Stimulated activated CD4-positive, alpha-beta T cell treated with anti-CD3 and anti-CD28 coated beads, Interleukin-12 subunit alpha, Interleukin-12 subunit beta, amount 100 ng/mL, for 48 hours (primary cell): ENCODE measurements at places on chromosomes 3 and 15.

DNA sequence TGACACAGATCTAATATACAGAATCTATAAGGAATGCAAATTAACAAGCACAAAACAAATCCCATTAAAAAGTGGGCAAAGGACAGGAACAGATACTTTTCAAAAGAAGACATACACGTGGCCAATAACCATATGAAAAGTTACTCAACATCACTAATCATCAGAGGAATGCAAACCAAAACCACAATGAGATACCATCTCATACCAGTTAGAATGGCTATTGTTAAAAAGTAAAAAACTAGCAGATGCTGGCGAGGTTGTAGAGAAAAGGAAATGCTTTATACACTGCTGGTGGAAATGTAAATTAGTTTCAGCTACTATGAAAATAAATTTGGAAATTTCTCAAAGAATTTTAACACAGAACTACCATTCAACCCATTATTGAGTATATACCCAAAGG lies 50.7 kb downstream of the ADAMTS17 start:
- DNase-seq: no peak

GRCh38 chr3:196412704-196413103 lies 19.5 kb downstream of the UBXN7 start:
- no peak for DNase-seq

DNA sequence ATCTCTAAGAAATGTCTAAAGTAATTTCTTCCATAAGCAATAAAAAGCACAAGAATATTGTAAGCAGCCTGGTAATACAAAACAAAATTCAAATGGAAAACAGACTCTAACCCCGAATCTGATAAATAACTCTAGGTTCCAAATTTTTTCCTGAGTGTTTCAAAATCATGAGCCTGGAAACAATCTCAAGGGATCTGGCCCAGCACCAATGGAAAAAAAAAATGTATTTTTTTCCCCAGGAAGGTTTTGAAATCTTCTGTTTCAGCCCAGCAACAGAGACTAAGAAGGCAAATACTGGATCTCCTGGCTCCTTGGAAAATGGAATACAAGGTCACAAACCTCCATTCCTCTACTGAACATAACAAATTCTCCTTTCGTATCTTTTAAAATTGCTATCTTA lies 13.0 kb downstream of the TBC1D2B start:
- no peak for DNase-seq

GRCh38 chr3:150411976-150412375 lies 3.9 kb downstream of the TSC22D2 start:
- DNase-seq: no peak

- DNase-seq: no peak
These were observed 2.1 kb downstream of the ALDH1A3 start for GRCh38 chr15:100881573-100882336.

- no peak for DNase-seq
These were observed 68.6 kb upstream of the EIF1B start for GRCh38 chr3:40240921-40241320.
